ENCODE measurements at places on chromosomes 6 and 20. TPM values are rescaled to one million over a fixed set of nuclear protein-coding genes. Genes with fewer than 3 reads are reported as not detected.

Gene TAGAP
- not detected for total RNA-seq

Gene PNLDC1
- 0.20 TPM for total RNA-seq

Gene PCMTD2
- 80.1 TPM for total RNA-seq

Gene LBP
- total RNA-seq, result not detected

Gene DLK2
- total RNA-seq, result 3.6 TPM

Gene RPS21
- total RNA-seq, result 2,188 TPM

DNA sequence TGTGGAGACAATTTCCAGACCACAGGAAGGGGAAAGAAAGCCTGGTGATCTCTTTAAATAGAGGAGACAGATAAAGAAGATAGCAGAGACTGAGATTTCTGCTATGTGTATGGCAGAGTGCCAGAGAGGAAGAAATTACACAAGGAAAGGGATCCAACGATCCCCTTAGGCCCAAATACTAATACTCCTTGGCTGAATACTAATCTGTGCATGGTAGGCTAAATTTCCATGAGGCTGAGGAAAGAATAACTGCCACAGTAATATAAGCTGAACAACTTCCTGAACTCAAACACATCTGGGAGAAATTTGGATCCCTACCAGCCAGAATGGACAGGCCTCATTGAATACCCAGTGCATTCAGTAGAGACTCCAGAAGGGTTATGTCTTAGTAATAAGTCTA is 83.3 kb upstream of the TNFAIP3 start:
- DNase-seq, result no peak
- H3K36me3 ChIP-seq, result no peaks in the 10 kb centered on the region
- H3K27me3 ChIP-seq, result no peaks in the 10 kb centered on the region
- H3K4me1 ChIP-seq, result peaks cover 8% of the 10 kb centered on the region

DNA sequence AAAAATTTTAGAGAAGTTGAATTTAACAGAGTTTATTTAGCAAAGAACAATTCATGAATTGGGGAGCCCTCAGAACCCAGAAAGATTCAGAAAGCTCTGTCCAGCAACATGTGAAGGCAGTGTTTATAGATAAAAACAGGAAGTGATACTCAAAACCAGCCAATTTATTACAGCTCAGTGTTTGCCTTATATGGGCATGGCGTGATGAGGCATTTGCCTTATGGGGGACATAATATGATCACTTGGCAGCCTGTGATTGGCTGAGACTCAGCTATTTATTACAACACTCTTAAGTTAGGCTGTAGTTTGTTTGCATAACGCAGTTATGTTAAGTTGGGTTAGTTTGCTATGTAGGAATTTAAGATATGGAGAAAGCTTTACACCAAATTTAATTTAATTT is 11.5 kb downstream of the HLA-DPA1 start:
- H3K27me3 ChIP-seq, result peaks cover 19% of the 10 kb centered on the region
- no peak for DNase-seq

DNA sequence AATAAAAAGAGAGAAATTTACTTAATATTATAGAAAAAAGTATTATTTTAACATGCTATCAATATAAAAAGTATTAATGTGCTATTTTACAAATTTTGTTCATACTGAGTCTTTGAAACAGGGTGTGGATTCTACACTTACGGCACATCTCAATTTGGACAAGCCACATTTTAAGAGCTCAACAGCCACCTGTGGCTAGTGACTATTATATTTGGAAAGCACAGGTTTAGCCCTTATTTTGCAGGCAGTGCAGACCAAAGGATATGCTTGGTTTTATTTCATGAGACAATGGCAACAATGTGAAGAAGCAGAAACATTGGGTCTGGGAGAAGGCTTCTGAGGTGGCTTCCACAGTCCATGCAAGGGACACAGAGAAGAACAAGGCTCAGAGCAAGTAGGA is 74.6 kb downstream of the BACH2 start:
- DNase-seq, result no peak
- H3K27ac ChIP-seq, result peak overlapping the region; percentile 96
- peaks cover 41% of the 10 kb centered on the region for H3K4me1 ChIP-seq
- H3K4me3 ChIP-seq, result no peak overlapping the region
- no peaks in the 10 kb centered on the region for H3K36me3 ChIP-seq

DNA sequence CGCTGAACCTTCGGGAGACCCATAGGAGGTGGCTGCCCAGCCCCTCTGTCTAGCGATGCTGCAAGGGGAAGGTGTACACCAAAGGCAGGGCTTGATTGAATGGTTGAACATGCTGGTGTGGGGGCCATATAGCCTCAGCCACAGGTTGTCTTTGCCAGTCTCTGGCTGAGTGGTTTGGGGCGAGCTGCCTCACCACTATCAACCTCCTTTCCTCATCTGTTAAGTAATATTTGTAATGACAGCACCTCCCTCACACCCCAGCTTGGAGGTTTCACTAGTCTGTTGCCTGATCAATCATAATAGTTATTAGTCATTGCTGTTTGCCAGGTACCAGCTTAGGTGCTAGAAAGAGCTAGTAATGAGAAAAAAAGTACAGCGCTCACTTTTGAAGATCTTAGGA is 11.8 kb upstream of the ZNF831 start:
- no peak overlapping the region for H3K4me3 ChIP-seq
- no peaks in the 10 kb centered on the region for H3K4me1 ChIP-seq
- no peak for DNase-seq
- peaks cover 95% of the 10 kb centered on the region for H3K27me3 ChIP-seq

- H3K27ac ChIP-seq, result no peak overlapping the region
- H3K4me1 ChIP-seq, result no peaks in the 10 kb centered on the region
- peaks cover 79% of the 10 kb centered on the region for H3K27me3 ChIP-seq
- DNase-seq, result no peak
- H3K36me3 ChIP-seq, result no peaks in the 10 kb centered on the region
Observed at GRCh38 chr6:170048615-170049256, 242.1 kb downstream of the DLL1 start.

- no peak for DNase-seq
- H3K4me3 ChIP-seq, result no peak overlapping the region
Observed at GRCh38 chr6:20817806-20818320, 283.6 kb downstream of the CDKAL1 start.

- H3K4me1 ChIP-seq, result peaks cover 28% of the 10 kb centered on the region
- no peaks in the 10 kb centered on the region for H3K36me3 ChIP-seq
- no peak overlapping the region for H3K4me3 ChIP-seq
- DNase-seq, result no peak
Observed at GRCh38 chr6:134359302-134359701, 41.4 kb upstream of the SGK1 start.

DNA sequence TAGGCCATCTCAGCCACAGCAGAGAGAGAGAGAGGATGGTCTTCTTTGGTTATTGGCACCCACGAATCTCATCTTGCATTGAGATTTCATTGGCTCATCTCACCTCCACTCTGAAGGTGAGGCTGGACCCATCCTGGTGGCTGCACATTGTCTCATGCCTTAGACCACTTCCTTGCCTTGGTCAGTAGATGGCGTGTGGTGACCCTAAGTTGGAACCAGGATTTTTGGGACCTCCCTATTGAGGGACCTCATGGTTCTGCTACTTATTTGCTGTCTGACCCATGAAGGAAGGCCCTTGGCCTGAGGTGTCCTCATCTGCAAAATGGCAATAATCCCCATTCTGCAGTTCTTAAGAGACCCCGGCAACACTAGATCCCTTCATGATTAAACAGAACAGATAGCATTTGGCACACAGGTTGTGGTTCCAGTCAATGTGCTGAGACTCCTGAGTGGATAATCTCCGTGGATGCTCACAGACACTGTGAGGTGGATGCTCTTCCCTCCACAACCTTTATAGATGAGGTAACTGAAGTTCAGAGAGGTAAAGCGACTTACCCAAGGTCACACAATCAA is 21.5 kb upstream of the AAR2 start:
- H3K4me3 ChIP-seq, result no peak overlapping the region
- DNase-seq, result no peak
- no peaks in the 10 kb centered on the region for H3K36me3 ChIP-seq
- H3K27me3 ChIP-seq, result no peaks in the 10 kb centered on the region

DNA sequence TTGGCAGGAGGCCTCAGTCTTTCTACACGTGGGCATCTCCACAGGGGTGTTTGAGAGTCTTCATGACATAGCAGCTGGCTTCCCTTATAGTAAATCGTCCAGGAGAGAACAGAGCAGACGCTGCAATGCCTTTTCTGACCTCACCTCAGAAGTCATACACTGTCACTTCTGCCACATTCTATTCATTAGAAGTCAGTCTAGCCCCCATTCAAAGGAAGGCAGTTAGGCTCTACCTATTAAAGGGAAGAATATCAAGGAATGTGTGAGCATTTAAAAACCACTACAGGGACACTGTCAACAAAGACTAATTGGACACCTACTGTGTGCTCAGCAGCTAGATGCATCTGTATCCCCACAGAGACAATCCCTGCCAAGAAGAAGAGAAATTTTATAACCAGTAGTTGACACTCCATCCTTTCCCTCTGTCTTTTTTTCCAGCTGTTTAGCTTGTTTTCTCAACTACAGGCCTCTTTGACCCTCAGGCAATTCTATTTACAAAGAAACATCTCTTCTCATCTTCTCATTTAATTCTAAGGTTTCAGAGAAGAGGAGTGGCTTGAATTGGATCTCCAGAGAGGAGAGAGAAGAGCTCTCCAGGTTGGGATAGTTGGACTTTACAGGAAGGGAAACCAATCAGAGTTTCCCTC is 18.6 kb downstream of the ARMC12 start:
- DNase-seq, result no peak
- H3K36me3 ChIP-seq, result no peaks in the 10 kb centered on the region
- peaks cover 13% of the 10 kb centered on the region for H3K4me1 ChIP-seq
- no peak overlapping the region for H3K27ac ChIP-seq

DNA sequence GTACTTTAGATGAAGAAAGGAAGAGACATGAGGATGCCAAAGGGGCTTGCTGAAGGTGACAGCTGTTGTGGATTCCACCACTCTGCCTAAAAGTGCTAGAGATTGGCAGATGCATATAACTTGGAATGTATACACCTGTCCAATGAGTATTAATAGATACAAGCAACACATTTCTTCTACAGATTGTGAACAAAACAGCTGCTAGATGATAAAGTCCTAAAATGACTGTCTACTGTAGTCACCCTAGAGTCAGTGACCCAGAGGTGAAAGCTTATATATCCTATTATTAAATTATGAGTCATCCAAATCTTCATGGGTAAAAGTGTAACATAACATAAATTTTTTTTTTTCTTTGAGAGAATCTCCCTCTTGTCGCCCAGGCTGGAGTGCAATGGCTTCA is 5.2 kb downstream of the RNF217 start:
- peak overlapping the region; percentile 24 for H3K27ac ChIP-seq
- peak; percentile 86 for DNase-seq
- no peaks in the 10 kb centered on the region for H3K27me3 ChIP-seq
- peaks cover 48% of the 10 kb centered on the region for H3K4me1 ChIP-seq

- no peaks in the 10 kb centered on the region for H3K36me3 ChIP-seq
- no peak for DNase-seq
- H3K27ac ChIP-seq, result no peak overlapping the region
- peaks cover 4% of the 10 kb centered on the region for H3K4me1 ChIP-seq
- H3K4me3 ChIP-seq, result no peak overlapping the region
Observed at GRCh38 chr6:28737750-28738395, 185.9 kb downstream of the TRIM27 start.
